ENCODE measurements at places on chromosomes 12 and 14.

DNA sequence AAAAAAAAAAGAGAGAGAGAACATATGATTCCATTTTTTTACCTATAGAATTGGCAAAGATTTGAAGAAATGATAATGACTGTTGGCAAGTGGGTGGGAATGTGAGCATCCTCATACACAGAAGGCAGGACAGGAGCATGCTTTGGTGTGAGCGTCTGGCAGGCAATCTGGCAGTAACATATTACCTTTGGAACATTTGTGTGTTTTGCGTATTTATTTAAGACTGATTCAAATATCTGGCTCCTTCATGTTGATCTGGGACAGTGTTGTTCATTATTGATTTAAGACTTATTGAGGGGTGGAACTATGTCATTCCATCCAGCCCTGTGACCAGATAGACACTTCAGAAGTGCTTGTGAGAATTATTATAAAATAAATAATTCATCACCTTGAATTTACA lies 53.1 kb downstream of the PPP1R36 start:
- no peak for DNase-seq

DNA sequence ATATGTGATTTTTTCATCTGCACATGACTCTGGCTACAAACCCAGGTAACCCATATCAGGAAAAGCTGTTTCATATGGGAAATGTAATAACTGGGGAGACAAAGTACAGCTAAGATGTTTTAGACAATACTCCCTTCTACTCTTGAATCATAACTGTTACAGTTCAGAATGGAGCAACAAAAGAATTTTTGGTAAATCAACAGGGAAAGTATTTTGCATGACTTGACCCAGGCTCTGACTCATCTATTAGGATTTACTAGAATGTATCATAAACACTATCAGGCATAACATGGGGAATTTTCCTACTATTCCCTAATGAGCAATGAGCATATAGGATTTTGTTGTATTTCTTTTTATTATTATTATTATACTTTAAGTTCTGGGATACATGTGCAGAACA lies 553.0 kb downstream of the SLC16A7 start:
- no peak for DNase-seq

DNA sequence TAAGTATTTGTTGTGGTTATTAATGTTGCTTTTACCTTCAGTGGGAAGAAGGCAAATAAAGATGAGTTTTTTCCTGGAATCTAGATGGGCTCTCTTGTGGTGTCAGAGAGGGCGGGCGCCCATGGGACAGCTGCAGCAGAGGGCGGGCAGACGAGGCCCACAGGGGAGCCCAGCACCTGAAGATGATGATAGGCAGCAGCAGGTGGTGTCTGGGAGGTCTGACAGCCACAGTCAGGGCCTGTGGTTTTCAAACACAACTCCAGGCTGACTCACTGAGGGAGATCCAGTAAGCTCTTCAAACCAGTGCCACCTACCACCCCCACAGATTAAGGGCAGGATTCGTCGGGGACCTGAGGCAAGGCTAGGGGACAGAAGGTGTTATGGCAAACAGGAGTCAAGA lies 42.8 kb downstream of the NKX2-1 start:
- no peak for DNase-seq

- no peak for DNase-seq
These were observed 93.7 kb downstream of the SOX5 start for GRCh38 chr12:23855813-23856212.

DNA sequence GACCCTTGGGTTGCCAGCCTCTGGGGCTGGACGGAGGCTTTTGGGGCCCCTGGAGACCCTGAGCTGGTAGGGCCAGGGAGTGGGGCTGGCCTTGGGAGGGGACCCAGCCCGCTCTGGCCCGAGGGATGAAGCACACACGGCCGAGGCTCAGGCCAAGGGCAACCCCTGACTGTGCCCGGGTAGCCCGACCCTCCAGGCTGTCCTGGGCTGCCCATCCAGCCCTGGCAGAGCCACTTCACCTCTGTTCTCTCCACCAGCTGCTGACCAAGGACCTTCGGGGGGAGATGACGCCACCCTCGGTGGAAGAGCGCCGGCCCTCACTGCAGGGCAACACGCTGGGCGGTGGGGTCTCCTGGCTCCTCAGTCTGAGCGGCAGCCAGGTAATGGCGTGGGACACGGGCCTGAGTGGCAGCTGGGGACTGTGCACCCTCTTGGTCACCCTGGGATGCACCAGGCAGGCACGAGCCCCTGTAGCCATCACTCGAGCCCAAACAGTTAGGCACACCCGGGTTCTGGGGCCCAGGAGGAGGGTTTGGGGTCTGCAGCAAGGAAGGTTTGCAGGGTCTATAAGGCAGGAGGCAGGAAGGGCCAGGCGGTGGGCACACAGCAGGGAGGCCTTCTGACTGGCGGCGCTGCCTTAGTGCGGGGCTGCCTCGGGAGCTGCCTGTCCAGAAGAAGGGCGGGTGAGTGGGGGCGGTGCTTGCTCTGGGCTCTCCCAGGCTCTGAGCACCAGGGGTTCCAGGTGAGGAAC lies 19.7 kb downstream of the ASPG start:
- DNase-seq, result no peak

DNA sequence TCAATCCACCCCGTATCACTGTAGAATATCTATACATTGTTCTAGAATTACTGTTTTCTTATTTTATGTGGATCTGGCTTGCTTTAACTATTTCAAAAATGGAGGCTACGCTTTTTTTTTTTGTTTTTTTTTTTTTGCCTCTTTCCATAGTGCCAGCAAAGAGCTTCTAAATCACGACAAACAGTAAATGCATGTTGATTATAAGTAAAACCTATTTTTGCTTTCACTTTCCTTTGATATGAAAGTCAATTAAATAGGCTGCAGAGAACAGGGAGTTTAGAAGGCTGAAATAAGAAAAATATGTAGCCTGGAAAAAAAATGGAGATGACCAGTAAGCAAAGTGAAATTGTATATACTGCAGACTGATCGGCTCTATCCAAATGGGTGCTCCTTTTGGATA lies 112.3 kb upstream of the AMIGO2 start:
- DNase-seq, result no peak

GRCh38 chr12:10614056-10614370 lies 604 bp upstream of the MAGOHB start:
- DNase-seq, result peak; percentile 5

- DNase-seq, result peak; percentile 30
These were observed 379.8 kb downstream of the VRK1 start for GRCh38 chr14:97177016-97177415.

DNA sequence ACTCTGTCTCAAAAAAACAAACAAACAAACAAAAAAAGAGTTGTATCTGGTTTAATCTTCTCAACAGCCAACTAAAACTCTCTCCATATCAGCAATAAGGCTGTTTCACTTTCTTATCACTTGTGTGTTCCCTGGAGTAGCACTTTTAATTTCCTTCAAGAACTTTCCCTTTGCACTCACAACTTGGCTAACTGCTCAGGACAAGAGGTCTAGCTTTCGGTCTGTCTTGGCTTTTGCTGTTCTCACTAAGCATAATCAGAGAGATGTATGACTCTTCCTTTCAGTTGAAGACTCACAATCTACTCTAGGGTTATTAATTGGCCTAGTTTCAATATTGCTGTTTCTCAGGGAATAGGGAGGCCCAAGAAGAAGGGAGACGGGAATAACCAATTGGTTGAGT lies 12.3 kb downstream of the NEMP1 start:
- no peak for DNase-seq

DNA sequence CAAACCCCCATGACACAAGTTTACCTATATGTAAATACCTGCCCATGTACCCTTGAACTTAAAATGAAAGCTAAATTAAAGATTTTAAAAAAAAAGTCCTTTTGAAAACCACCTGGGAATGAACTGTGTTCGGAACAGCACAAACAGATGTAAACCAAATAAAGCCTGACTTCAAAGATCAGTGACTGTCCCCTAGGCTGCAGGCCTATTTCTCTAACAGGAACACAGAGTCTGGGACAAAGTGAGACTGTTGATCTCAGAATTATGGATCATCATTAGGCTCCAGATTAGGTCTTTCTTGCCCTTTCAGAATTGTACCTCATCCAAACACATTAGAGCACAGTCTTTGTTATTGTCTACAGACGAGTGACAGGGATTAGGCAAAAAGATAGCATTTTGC lies 54.6 kb downstream of the PAH start:
- DNase-seq, result no peak

- DNase-seq, result no peak
These were observed 196.3 kb upstream of the PLEKHG7 start for GRCh38 chr12:92506460-92506859.

DNA sequence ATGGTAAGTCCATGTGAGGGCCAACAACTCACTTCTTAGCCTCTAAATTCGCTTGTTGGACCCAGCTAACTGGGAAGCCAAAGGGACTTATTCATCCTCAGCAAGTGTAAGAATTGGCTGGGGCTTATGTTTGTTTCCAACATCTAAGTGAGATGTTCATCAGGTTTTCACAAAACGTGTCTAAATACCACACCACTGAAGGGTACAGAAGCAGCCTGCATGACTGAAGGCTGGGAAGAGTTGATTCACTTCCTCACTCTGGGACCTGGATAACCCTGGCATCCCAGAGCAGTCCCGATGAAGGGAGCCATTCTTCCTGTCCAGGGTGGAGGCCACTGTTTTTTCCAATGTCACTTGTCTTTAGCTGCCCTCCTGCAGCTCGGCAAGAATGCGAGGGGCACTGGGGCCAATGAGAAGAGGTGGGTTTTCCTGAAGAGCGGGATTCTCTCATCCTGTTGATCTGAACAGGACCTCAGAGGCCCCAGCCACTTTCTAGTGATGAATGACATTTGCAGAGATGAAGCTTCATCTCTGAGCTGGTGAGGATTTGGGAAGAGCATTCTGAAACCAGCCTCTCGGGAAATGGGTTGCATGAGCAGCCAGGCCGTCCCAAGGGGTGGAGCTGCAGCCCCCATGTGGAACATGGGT lies 12.2 kb upstream of the COL2A1 start:
- no peak for DNase-seq

DNA sequence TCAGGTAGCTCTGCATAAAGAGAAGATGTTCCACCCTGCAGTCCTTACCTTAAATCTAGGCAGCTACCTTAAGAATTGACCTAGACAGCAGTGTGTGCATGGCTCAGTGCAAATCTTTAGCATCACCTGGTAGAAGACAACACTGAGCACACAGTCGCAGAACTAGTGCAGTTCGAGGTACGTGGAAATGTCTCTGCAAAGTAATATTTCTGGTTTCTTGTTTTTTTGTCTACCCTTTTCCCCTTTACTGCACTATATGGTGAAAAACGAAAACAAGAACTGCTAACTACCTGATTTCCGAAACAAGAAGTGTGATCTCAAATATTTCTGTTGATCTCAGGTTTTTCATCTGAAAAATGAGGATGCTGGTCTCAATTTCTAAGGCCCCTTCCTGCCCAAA lies 82.5 kb downstream of the ETV6 start:
- no peak for DNase-seq

DNA sequence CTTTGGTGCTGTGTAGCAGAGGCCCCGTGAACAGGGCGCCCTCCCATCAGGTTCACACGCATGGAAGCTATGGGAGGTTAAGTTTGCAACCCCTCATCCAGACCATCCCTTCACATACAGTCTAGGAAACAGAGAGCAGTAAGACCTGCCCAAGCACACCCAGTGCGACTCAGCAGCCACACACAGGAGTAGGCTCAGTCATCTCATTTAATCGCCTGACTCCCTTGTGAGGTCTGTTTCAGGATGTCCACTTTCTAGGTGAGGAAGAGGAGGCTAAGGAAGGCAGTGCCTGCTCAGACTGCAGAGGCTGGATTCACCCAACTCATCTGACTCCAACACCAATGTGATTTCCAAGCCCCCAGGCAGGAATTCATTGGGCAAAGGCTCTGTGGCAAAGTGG lies 11.9 kb downstream of the BDKRB1 start:
- DNase-seq, result no peak

DNA sequence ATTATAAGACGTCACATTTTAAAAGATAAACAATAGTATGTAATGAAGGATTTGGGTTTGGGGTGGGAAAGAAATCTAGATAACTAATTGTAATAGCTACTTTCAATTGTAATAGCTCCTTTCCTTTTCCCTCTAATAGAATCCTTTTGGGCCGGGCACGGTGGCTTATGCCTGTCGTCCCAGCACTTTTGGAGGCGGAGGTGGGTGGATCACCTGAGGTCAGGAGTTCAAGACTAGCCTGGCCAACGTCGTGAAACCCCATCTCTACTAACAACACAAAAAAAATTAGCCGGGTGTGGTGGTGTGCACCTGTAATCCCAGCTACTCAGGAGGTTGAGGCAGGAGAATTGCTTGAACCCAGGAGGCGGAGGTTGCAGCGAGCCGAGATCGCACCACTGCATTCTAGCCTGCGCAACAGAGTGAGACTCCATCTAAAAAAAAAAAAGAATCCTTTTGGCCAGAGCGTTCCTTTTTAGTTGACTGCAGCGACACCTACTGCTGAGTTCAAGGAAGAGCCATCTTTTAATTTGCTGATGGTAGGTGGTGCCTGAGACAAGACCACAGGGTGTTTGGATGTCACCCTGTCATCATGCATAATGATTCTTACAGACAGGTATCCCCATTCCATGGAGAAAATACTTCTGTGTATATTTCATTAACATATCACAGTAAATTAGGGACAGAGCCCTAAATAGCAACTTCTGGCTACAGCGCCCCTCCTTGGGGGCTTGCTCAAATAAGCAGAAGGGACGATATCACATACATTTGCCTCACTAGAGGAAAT lies 79.5 kb downstream of the ARMH4 start:
- DNase-seq, result peak; percentile 37

GRCh38 chr14:62864588-62864987 lies 180.7 kb downstream of the KCNH5 start:
- no peak for DNase-seq

DNA sequence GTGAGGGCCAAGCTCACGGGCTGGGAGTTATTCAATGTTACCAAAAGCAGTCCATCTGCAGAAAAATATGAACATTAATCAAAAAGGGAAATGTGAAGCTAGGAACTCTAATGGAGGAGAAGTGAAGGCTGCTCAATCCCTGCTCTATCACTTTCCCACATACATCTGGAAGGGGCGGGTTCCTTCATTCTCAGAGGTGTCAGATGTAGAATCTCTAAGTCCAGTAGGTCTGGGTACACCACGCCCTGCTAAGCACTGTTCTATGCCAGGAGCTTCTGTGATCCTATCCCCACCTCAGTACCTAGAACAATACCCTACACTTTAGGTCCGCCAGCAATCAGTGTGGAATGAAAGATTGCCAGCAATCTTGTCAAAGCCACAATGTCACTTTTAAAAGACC lies 37.0 kb upstream of the ANO2 start:
- DNase-seq, result no peak

- no peak for DNase-seq
These were observed 3.1 kb upstream of the ATF7IP start for GRCh38 chr12:14362352-14362751.

DNA sequence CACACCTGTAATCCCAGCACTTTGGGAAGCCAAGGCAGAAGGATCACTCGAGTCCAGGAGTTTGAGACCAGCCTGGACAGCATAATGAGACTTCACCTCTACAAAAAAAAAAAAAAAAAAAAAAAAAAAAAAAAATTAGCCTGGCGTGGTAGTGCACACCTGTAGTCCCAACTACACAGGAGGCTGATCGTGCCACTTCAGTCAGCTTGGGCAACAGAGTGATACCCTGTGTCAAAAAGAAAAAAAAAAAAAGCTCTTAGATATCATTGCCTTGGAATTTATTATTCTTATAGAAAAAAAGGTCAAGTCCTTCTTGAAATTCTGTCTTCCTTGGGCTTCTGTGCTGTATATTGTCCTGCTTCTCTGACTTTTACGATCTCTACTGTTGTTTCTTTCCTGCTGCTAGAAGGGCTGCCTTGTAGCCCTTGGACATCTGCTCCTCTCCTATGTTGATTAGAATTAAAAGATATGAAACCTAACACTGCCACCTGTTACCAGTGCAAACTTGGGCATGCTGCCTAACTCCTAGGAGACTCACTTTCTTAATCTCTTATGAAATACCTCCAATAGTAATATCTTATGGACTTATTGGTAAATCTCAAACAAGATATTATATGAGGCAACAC lies 5.7 kb downstream of the TMEM19 start:
- DNase-seq, result no peak

GRCh38 chr12:113387631-113388030 lies 16.1 kb downstream of the SDS start:
- no peak for DNase-seq
